Activated CD8-positive, alpha-beta memory T cell treated with anti-CD3 and anti-CD28 coated beads, Interleukin-2, amount 50 U/mL, for 48 hours (primary cell): ENCODE measurements at places on chromosomes 3 and 15.

GRCh38 chr3:169173231-169173630, 490.3 kb downstream of the MECOM start:
- DNase-seq = no peak

- DNase-seq = no peak
These were observed 35.7 kb upstream of the TMOD3 start for GRCh38 chr15:51793521-51794305.

DNA sequence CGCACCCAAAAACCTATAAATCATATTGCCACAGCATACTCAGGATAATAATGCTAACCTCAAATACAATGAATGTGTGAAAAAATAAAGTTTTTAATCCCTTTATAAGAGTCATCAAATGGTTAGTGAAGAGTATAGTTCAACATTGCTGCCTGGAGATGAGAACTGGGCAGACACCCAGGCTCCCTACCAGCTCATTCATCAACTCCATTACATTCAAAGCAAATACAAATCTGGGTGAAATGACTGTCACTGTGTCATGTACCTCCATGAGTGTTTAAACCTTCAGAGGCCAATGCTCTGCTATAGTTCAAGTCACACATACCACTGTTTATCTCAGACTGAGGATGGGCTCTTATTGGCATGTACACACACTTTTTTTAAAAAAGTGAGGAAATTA, 167.2 kb upstream of the KCNMB2 start:
- DNase-seq = no peak

DNA sequence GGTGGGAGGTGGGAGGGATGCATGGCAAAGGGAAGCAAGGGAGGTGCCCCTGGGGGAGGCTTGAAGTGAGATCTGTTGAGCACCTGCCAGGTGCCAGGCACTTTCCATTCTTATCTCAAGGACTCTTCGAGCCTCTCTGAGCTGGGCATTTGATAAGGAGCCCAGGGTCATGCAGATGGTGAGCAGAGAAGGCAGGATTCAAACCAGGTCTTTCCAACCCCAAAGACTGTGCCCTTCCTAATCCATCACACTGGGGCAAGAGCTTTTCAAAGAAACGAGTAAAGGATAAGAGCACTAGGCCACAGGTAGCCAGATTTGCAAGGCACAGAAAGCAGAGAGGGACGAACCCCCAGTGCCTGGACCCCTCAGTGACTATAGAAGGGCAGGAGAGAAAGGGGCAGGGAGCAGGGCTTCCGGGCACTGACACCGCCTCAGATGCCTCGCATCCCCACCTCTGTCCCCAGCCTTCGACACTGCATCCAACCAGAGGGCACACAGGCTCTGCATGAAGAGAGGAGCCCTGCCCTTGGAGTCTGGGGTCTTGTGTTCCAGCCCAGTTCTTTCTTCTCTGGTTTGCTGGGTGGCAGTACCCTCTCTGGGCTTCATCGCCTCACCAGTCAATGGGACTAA, 21.0 kb downstream of the IGDCC4 start:
- no peak for DNase-seq

DNA sequence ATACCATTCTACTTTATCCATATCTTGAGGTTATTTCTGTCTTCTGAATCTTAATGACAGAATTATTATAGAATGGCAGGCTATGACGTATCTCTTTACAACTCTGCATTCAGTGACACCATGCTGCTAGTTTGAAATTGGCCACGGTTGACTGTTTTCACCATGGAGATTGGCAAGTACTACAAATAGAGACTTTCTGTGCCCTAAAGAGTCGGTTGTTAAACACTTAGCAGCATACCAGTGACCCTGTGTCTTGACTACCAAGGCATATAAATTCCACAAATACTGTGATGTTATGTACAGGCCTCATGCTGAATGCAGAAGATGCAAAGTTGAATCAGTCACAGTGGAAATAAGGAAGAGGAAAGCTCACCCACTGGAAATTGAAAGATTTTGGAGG, 67.0 kb upstream of the CADPS start:
- DNase-seq = no peak
